ENCODE measurements at places on chromosomes 5 and 9.

GRCh38 chr9:88396836-88397577, 8.8 kb downstream of the SPIN1 start:
- no peak for DNase-seq

DNA sequence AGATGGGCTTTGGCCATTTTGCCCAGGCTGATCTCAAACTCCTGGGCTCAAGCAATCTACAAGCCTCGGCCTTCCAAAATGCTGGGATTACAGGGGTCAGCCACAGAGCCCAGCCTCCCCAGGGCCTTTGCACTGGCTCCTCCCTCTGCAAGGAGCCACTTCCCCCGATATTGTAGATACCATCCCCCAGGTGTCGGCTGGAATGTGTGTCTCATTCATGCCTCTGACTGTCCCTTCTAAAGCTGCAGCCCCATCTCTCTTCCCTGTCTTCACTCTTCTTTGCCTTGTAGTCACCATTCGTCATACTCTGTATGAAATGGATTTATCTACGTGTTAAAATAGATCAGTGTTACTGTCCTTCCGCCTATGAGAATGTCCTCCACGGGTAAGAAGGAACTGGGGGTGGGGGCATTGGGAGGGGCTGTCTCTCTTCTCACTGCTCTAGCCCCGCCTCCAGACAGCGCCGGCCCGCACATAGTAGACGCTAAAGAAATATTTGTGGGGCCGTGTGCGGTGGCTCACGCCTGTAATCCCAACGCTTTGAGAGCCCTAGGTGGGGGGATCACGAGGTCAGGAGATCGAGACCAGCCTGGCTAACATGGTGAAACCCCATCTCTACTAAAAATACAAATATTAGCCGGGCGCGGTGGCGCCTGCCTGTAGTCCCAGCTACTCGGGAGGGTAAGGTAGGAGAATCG, 68.5 kb downstream of the LMX1B start:
- DNase-seq, result no peak

GRCh38 chr5:138890644-138891043, 15.5 kb upstream of the LRRTM2 start:
- DNase-seq, result no peak

- DNase-seq, result no peak
Measured at GRCh38 chr5:112156211-112156610, 262.9 kb downstream of the EPB41L4A start.

DNA sequence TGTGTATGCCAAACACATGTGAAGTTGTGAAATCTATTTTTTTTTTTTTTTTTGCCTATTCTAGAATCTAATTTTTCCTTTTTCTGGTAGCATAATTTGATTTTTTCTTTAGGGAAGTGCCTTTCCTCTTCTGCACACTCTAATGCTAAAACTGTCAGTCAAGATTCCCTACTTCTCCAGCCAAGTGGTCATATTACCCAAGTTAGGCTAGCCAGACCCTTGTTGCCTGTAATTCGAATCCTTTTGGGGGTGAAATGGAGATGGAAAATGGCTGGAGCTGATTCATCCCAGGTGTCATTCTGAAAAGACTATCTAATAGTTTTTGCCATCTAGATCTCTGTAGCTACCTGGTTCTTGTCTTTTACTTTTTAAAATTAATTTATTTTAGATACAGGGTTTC, 24.8 kb upstream of the UBAP1 start:
- no peak for DNase-seq
